ENCODE measurements at places on chromosomes 4 and X.

- DNase-seq = no peak
Measured at GRCh38 chrX:69144838-69145680, 20.2 kb downstream of the PJA1 start.

DNA sequence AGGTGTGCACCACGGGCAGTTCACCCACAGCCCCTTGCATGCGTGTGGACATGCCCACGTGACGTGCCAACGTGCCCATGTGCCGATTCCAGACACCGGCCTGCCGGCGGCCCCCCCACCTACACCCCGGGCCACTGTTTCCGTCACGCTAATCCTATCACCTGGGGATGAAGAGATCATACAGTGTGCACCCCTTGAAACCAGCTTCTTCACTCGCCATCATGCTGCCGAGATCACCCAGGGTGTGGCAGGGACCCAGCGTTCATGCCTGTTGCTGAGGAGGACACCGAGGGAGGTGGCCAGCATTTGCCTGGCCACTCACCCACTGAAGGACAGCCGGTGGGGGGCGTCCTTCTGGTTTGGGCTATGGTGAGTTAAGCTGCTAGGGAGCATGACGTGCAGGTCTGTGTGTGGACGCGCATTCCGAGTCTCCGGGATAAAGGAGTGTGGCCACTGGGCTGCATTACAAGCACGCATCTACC lies 14.1 kb downstream of the CTBP1 start:
- no peak for DNase-seq

DNA sequence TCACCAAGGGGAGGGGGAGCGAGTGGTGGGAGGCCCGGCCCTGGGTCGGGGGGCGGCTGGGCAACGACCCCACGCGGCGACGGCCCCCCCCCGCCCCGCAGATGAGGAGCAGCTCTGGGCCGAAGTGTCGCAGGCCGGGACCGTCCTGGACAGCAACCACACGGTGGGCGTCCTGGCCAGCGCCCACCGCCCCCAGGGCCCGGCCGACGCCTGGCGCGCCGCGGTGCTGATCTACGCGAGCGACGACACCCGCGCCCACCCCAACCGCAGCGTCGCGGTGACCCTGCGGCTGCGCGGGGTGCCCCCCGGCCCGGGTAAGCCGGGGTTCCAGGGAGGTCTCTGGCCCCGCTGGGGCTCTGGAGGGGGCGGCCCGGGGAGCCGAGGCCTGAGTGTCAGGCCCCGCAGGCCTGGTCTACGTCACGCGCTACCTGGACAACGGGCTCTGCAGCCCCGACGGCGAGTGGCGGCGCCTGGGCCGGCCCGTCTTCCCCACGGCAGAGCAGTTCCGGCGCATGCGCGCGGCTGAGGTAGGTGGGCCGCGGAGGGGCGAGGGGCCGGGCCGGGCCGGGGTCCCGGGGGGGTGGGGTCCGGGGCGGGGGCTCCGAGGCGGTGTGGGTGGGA lies 8.7 kb upstream of the FGFRL1 start:
- no peak for DNase-seq

DNA sequence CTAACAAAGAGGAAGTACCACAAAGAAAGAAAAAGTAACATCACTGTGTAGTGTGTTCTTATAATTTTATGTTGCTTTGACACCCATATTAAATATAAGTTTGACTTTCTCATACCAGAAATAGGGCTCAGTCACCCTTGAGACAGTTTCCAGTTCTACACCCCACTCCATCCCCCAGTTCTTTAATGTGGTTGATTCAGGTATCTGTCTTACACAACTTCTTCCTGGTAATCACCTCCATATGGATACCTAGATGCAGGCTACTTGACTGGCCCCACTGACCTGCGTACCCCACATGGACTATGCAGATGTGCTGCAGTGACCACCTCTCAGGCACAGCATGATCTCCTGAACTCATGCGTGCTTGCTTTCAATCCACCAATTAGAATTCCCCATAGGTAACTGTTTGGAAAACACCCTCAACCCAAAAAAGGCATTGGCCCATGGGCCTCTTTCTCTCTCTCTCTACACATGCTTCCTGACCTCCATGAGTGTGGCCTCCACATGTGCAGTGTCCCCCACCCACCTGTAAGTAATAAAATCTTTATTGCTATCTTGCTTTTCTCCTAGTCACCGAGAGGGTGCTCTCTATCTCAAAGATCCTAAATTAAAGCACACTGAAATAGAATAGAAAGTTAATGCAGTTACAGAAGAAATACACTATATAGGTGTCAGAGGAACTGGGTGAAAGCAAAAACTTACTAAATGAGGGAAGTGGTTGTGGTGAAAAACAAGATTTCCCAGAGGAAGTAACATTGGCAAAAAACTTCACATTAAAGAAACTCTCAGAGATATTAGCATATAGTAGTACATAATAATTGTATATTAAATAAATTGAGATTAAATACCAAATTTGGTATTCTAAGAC lies 98.4 kb downstream of the ZAR1 start:
- DNase-seq = no peak

GRCh38 chr4:61312526-61312925 lies 112.4 kb downstream of the ADGRL3 start:
- no peak for DNase-seq

- DNase-seq = no peak
Measured at GRCh38 chr4:4720646-4721045, 138.8 kb upstream of the MSX1 start.

GRCh38 chr4:110130576-110131358 lies 67.6 kb downstream of the ELOVL6 start:
- no peak for DNase-seq

DNA sequence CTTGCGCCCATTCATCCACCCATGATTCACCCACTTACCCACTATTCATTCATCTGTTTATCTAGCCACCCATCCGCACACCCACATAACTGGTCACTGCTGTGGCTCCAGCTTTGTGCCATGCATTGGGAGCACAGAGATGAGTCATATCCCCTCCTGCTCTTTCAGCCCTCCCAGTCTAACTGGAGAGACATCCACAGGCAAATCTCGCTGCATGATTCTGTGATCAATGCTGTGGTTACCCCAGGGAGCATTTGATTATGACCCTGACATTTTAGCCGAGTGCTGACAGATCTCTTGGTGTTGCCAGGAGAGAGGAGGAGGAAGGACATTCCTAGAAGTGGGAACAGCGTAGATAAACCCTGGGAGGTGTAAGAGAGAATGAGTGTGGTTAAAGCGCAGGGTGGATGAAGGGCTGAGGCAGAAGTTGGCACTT lies 10.4 kb upstream of the PORCN start:
- DNase-seq = no peak

DNA sequence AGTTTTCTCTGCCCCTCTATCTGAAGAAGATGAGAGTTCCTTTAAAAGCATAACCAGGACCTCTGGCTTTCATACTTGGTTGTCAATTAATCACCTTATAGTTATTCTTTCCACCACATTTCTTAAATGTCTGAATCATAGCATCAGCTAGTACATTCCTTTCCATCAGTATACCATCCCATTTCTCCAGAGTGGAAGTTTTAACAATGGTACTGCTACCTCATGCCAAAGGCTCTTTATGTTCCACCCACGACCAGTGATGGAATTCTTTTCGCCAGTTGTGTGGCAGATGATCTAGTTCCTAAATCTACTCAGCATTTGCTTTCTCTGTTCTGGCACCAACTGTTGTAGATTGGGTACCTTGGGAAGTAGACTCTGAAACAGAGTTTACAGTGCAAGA lies 379.8 kb downstream of the ZNF674 start:
- no peak for DNase-seq

GRCh38 chr4:133247861-133248260 lies 98.8 kb downstream of the PCDH10 start:
- DNase-seq = no peak

DNA sequence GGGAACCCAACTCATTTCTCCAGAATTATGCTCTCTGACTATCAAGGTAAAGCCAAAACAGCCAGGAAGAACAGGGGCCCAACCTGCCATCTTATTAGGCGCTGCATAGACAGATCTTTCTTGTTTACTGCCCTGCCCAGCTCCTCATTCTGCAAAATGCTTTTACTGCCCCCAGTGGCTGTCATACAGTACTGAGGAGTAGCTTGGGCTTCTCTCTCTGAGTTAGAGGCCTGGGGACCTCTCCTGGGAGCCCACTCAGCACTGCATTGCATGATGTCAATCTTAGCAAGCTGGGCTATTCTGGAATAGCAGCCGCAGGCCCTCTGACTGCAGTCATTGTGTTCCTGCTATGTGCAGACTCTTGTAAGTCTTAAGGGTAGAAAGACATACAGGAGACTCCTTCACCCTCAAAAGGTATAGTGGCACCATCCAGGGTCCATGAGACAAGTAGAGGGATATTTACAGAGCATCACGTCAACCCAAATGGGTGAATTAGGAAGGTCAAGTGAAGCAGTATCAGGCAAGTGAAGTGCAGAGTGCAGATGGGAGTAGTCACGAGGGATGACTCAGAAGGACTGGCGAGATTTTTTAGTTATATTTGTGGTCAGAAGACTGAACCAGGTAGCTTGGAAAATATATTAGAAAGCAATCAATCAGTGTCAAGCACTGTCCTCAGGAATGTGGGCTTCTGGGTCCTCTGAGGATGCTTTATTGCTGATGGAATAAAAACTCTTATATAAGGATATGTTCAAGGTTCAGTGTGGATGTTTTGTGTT lies 294.1 kb upstream of the SFRP2 start:
- no peak for DNase-seq

DNA sequence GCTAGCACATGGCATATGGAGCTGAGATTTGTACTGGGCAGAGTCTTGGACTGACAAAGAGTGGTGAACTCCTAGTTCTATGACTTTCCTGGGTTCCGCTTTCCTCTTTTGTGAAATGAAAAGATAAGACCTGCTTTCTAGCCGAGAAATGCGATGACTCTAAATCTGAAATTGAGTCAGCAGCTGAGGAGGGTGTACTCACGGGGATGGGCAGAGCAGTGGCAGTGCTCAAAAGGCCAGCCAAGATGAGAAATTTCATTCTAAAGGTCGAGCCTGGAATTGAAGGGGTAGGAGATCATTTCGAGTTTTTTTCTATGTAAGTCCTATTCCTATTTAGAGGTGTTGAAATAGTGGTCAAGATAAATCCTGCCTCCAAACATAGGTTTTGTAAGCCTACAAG lies 47.0 kb downstream of the NUDT9 start:
- DNase-seq = no peak

DNA sequence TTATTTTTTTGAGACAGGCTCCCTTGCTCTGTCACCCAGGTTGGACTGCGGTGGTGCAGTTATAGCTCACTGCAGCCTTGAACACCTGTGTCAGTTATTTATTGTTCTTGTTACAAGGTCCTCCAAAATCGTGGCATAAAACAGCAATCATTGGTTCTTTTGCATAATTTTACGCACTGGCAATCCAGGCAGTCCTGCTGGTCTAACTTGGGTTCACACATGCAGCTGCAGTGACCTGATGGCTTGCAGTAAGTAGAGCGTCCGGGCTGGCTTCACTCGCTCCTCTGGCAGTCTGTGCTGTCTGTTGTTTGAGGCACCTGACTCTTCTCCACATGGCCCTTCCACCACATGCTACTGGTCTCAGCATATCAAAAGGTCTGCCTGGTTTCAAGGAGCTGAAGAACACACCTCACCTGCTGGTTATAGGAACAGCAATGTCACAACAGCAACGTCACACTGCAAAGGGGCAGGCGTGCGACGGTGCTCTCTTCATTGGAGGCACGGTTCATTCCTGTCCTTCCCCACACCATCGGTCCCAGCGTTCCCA lies 894.6 kb downstream of the TRIML1 start:
- no peak for DNase-seq

- DNase-seq = no peak
Measured at GRCh38 chr4:86938771-86939520, 4.1 kb downstream of the AFF1 start.

DNA sequence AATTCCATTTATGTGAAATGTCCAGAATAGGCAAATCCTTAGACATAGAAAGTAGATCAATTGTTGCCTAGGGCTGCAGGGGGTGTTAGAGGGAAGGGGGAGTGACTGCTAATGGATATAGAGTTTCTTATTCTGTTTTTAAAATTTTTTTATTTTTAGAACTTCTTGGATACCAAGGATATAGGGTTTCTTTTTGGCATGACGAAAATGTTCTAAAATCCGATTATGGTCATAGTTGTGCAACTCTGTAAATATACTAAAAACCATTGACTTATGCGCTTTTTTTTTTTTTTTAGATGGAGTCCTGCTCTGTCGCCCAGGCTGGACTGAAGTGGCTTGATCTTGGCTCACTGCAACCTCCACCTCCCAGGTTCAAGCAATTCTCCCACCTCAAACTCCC lies 125.2 kb upstream of the USP9X start:
- no peak for DNase-seq

DNA sequence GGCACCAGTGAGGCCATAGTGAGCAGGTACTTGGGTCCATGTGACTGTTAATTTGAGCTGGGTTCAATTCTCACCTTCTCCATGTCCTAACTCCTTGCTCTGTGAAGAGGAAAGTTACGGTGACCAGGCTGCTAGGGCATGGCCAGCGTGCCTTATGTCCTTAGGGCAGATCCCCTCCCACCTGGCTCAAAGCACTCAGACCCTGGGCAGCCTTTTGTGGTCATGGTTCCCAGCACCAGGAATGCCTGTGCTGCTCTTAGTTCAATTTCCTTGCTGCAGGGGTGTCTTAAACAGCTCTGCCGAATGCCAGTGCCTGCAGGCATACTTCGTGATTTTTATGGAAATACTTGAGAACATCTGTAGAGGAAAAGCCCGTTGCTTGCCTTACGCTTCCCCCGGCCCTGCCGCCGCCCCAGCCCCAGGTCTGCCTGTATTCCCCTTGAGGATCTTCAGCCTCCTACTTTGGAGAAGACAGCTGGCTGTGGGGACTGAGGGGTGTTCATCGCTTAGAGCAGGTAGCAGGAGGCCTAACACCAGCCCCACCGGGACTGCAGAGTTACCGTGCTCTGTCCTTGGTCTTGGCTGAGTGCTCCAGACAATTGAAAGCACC lies 3.1 kb upstream of the CDK16 start:
- no peak for DNase-seq

DNA sequence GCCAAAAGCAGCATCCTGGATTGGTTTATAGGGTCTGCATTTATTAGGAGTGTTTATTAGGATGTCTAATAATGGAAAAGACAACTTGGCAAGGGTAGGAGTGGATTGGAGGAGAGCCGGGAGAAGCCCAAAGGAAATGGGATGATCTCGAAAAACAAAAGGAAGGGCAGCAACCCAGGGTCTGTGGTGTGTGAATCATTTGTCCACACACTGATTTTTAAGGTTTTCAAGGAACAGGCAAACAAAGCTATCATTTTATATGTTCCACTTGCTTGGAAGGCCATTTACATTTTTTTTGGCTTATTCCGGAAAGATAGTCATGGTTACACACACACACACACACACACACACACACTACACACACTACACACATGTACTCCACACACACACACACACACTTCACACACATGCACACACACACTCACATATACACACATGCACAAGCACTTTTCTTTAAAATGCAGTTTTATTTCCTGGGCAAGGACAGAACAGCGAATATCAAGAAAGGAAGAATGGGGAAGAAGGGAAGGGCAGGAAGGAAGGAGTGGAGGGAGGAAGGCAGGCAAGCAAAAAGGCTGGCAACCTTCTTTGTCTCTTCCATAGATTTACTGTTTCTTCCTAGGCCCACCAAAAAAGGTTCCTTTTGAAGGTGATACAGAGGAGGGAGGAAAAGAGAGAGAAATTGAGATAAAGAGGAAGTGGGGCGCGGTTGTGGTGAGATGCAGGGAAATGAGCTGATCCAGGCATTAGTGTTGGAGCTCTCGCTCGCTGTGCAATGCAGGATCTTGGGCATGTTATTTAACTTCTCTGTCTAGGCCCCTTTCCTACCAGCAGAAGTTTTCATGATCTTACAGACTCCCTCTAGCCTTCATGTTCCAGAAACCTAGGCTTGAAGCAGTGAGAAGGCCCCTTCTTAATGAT lies 88.6 kb upstream of the MAML3 start:
- no peak for DNase-seq

Data from activated T-cell treated with anti-CD3 and anti-CD28 coated beads for 1 hour (primary cell).